ENCODE measurements at places on chromosomes 7 and 10. TPM values are rescaled to one million over a fixed set of nuclear protein-coding genes. Genes with fewer than 3 reads are reported as not detected.

MLXIPL gene
- 25.7 TPM for total RNA-seq

PLAU gene
- total RNA-seq: 13.3 TPM

MNX1 gene
- not detected for total RNA-seq

PTPN20 gene
- total RNA-seq: not detected

LBX1 gene
- not detected for total RNA-seq

VWDE gene
- 35.3 TPM for total RNA-seq

TMEM176A gene
- total RNA-seq: not detected

CFAP70 gene
- total RNA-seq: 0.17 TPM

METTL27 gene
- total RNA-seq: 5.9 TPM

MYO1G gene
- 0.10 TPM for total RNA-seq

OPN4 gene
- total RNA-seq: not detected

CYP3A7 gene
- not detected for total RNA-seq

SYT15 gene
- not detected for total RNA-seq

FZD1 gene
- 1.4 TPM for total RNA-seq

FAM25G gene
- total RNA-seq: not detected

LFNG gene
- 24.5 TPM for total RNA-seq

NPSR1 gene
- total RNA-seq: not detected

CHN2 gene
- 7.5 TPM for total RNA-seq

TSPAN15 gene
- total RNA-seq: 12.5 TPM

GRID2IP gene
- total RNA-seq: 1.5 TPM

NPC1L1 gene
- not detected for total RNA-seq

AMZ1 gene
- total RNA-seq: 0.73 TPM

CPVL gene
- total RNA-seq: 33.3 TPM

TET1 gene
- total RNA-seq: 82.5 TPM

CYP2C19 gene
- total RNA-seq: 0.35 TPM

CPA2 gene
- not detected for total RNA-seq

EVX1 gene
- total RNA-seq: not detected

POU6F2 gene
- 7.2 TPM for total RNA-seq

EEPD1 gene
- total RNA-seq: 12.4 TPM
